Naive thymus-derived CD4-positive, alpha-beta T cell (primary cell): ENCODE measurements at places on chromosomes 7 and 10. TPM values are rescaled to one million over a fixed set of nuclear protein-coding genes. Genes with fewer than 3 reads are reported as not detected.

CSTF2T gene
- total RNA-seq: 41.9 TPM

DNA sequence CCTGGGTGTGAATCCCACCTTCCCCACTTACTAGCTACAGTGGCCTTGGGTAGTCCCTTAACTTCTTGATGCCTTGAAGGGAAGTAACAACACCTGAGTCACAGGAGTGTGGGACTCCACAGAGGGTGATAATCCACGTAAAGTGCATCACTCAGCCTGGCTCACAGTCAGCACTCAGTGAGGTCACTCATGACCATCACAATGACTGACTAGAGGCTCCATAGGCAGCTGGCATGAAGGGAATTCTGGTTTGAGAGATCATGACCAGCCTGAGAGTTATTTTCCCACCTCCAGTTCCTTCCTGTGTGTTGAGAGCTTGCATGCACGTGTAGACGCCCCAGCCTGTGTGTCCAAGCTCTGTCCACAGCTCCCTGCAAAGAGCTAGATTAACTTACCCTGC is 34.8 kb downstream of the NEUROG3 start:
- no peak for DNase-seq
- H3K4me3 ChIP-seq: no peak overlapping the region
- H3K36me3 ChIP-seq: no peaks in the 10 kb centered on the region
- no peak overlapping the region for H3K27ac ChIP-seq
- no peaks in the 10 kb centered on the region for H3K27me3 ChIP-seq
- no peaks in the 10 kb centered on the region for H3K4me1 ChIP-seq

ENTPD7 gene
- total RNA-seq: 3.2 TPM

COPS6 gene
- total RNA-seq: 70.2 TPM

- H3K4me3 ChIP-seq: no peak overlapping the region
- DNase-seq: no peak
- no peaks in the 10 kb centered on the region for H3K36me3 ChIP-seq
- H3K27ac ChIP-seq: no peak overlapping the region
- no peaks in the 10 kb centered on the region for H3K27me3 ChIP-seq
These were observed 23.7 kb downstream of the EPHB4 start for GRCh38 chr7:100803398-100804161.

ASZ1 gene
- not detected for total RNA-seq
